Stimulated activated CD8-positive, alpha-beta memory T cell treated with anti-CD3 and anti-CD28 coated beads, Interleukin-4, amount 100 ng/mL, for 1 hour (primary cell): ENCODE measurements at places on chromosomes 1 and 21.

GRCh38 chr1:92342401-92342800 is 43.5 kb downstream of the RPAP2 start:
- no peak for DNase-seq

- DNase-seq, result no peak
Observed at GRCh38 chr1:201113451-201114244, 1.4 kb upstream of the CACNA1S start.

- no peak for DNase-seq
Observed at GRCh38 chr1:208033236-208033635, 122.3 kb upstream of the CD34 start.

GRCh38 chr1:193932979-193933378 is 746.6 kb upstream of the B3GALT2 start:
- no peak for DNase-seq

DNA sequence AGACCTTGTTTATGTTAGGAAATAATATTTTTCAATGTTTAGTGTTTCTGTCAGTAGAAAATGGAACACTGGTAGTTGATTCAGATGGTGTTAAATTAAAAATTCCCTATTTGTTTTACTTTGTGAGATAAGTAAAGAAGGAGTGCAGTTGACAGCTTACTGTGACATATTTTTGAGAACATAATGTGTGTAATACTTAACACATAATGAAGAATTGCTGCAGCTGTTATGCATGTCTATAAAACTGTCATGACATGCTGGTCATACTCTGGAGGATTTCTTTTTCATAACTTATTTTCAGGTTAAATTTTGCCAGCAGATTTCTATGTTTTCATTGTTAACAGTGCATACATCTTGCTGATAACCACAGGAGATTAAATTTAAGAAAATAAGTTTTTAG is 296.1 kb downstream of the CTH start:
- no peak for DNase-seq

GRCh38 chr1:34758751-34759150 is 789 bp upstream of the GJB4 start:
- no peak for DNase-seq

- no peak for DNase-seq
Observed at GRCh38 chr1:85862456-85862855, 154.2 kb upstream of the ZNHIT6 start.

DNA sequence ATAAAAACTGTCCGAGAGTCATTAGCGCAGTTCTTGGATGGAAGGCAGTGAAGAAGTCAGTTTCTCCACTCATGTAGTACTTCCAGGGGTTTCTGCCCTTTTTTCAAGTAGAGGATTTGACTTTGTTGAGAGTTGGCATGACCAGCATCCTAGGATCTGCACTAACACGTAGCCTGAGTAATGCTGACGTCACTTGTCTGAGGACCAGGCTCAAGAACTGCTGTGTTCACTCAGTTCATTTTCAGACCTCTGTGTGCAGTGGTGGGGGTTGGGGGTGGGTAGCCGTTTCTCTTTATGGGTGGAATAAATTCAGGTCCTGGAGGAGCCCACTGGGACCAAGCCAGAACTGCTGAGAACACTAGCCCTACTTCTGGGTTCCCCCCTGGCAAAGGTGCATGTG is 53.3 kb downstream of the MRPS6 start:
- DNase-seq, result no peak

- no peak for DNase-seq
Observed at GRCh38 chr1:102879439-102879993, 228.8 kb downstream of the COL11A1 start.

GRCh38 chr1:109784551-109785252 is 21.0 kb upstream of the EPS8L3 start:
- DNase-seq, result no peak

- no peak for DNase-seq
Observed at GRCh38 chr1:54558434-54559030, 10.5 kb downstream of the ACOT11 start.
